T-cell (primary cell): ENCODE measurements at places on chromosomes 6 and 20.

GRCh38 chr6:44966449-44967092 lies 361.6 kb upstream of the RUNX2 start:
- DNase-seq, result no peak

DNA sequence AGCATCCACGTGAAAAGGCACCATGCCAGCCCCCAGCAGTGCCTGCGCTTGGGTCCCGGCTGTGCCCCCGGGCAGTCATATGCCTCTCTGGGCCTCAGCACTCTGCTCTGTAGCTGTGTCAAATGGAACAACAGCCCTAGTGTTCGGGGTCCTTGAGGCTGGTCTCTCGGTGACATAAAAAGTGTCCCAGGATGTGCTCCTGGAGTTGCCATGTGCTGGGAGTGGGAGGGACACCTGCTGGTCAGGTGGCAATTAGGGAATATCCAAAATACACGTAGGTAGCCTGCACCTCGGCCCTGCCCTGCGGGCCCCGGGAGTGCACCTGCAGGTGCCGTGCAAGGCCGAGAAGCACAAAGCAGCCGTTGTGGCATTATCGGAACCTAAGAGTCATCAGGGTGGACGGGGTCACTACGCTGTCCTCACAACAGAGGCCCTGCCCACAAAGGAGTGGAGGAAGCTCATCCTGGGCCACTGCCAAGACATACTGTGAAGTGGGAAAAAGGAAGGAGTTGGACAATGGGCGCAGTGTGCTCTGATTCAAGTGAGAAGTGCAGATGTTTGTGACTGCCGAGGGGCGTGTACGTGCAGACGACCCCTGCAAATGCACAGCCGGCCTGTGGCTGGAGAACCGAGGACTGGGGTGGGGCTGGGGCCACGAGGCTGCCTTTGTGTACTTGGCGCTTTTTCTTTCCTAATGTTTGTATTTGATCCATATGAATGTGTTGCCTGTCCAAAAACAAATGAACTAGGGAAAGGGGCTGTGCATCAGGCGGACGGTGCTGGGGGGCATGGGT lies 24.6 kb downstream of the SLCO4A1 start:
- no peak for DNase-seq

DNA sequence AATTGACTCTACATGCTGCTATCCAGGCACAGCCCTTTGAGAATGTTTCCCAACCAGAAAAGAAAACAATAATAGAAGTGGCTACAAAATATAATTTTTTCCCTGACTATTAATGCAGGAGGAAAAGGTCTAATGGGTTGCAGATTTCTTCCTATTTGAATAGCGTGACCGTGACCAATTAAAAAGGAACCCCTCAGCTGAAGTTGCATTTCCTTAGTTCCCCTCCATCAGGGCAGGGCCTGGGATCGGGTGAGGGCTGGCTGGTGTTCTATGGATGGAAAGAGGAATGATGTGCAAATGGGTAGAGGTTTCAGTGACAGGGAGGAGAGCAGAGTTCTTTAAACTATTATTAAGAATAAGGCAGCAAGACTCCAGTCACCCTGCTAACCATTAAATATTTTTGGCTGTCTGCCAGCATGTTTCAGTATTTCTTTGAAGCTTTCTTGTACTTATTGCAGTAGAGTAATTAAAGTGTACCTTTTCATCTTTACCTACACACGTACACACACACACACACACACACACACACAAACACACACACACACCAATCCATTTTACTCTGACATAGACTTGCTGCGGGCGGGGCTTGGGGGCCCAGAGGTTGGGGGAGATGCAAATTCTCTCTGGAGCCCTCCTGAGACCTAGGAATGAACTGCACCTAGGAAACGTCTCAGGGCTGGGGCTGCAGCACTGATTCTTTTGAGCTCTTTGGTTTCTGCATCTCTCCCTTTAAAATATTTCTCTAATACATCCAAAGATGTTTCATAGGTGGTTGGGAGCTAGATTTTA lies 154.8 kb upstream of the SLC35B3 start:
- no peak for DNase-seq

DNA sequence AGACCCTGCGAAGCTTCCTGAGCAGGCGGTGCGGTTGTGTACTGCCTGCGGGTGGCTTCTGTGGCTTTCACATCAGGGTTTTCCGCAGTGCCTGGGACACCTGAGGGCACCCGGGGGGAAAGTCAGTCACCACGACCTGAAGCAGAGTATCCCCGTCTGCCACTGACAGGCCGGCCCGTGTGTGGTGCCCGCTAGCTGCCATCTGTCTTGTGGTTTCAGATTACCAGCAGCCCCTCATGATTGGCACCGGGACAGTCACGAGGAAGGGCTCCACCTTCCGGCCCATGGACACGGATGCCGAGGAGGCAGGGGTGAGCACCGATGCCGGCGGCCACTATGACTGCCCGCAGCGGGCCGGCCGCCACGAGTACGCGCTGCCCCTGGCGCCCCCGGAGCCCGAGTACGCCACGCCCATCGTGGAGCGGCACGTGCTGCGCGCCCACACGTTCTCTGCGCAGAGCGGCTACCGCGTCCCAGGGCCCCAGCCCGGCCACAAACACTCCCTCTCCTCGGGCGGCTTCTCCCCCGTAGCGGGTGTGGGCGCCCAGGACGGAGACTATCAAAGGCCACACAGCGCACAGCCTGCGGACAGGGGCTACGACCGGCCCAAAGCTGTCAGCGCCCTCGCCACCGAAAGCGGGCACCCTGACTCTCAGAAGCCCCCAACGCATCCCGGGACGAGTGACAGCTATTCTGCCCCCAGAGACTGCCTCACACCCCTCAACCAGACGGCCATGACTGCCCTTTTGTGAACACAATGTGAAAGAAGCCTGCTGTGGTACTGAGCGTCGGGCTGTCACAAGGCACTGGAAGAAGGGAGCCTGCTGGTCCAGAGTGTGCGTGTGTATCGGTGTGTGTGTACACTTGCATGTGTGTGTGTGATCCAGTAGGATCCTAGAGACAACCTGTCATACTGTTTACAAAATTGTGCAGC lies 54.4 kb downstream of the GOPC start:
- peak; percentile 24 for DNase-seq

DNA sequence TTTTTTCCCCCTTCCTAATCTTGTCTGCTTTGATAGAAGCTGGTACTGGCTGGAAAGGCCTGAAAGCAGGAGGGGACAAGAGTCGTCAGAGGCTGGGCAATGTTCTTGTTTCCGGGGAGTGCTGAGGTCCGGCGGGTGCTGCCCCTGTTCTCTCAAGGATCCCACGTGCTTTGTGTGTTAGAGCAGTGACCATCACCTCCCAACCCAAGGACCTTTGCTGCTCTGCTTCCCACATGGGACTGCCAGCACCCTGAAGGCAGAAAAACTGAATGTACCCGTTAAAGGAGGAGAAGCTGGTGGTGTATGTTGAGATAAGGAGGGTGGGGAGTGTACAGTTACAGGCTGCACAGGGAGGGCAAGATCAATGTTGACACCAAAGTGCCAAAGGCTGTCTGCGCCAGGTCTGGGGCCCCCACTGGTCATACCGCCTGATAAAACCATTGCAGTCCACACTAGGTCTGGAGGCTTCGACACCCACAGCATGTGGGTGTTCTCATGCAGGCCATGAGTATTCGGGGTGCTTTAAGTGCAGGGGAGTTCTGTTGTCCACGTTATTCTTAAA lies 15.0 kb downstream of the C20orf173 start:
- DNase-seq, result no peak

DNA sequence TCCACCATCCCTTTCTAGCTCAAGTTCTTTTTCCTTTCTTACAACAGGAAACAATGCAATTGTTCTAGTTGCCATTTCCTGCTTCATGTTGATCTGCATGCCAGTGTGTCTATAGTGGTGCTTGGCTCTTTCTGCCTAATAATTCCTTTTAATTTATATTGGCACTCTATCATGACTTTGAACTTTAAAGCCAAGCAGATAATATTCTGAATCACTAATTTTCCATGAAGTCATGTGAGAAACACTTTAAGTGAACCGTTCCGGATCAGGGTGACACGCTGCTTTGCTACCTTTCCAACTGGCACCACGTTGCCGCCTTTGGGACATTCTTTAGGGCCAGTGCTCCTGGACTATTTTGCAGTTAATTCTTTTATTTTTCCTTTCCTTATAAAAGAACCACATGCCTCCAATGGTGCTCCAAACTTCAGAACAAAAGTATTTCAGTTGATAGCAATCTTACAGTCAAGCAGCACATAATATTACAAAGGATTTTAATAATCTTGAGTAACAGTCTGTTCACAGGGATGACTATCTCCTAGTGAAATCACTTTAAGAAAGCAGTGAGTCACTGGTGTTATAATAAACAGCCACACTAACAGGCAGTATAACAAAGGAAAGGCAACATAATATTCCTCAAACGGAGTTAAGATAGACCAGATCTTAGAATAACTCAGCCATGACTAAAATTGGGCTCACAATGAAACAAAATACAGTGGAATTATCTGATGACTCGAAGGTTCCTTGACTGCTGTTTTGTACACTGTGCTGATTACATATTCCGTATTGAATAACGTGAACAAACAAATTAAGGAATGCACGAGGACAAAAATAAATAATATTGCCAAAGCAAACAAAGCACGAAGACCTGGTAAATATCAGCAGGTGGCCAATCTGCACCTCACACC lies 19.0 kb upstream of the BLOC1S5 start:
- no peak for DNase-seq

GRCh38 chr20:62987114-62987513 lies 19.6 kb downstream of the BHLHE23 start:
- DNase-seq, result no peak

DNA sequence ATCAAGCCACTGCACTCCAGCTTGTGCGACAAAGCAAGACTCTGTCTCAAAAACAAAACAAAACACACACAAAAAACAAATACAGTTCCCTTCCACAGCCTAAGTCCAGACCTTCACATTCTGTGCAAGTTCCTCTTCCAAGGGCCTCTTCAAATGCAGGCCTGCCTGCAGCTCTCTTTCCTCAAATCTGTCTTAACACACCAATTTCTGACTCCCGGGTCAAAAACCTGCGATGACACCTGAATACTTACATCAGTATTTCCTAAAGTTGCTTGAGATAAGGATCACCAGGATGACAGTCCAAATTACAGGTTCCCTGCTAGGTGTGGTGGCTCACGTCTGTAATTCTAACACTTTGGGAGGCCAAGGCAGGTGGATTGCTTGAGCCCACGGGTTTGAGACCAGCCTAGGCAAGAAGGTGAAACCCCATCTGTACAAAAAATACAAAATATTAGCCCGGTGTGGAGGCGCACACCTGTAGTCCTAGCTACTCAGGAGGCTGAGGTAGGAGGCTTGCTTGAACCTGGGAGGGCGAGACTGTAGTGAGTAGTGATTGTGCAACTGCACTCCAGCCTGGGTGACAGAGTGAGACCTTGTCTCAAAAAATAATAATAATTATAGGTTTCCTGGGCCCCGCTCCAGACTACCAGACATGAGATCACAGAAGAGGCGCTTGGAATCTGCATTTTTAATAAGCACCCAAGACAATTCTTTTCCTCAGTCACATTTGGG lies 8.8 kb upstream of the PARD6B start:
- no peak for DNase-seq

DNA sequence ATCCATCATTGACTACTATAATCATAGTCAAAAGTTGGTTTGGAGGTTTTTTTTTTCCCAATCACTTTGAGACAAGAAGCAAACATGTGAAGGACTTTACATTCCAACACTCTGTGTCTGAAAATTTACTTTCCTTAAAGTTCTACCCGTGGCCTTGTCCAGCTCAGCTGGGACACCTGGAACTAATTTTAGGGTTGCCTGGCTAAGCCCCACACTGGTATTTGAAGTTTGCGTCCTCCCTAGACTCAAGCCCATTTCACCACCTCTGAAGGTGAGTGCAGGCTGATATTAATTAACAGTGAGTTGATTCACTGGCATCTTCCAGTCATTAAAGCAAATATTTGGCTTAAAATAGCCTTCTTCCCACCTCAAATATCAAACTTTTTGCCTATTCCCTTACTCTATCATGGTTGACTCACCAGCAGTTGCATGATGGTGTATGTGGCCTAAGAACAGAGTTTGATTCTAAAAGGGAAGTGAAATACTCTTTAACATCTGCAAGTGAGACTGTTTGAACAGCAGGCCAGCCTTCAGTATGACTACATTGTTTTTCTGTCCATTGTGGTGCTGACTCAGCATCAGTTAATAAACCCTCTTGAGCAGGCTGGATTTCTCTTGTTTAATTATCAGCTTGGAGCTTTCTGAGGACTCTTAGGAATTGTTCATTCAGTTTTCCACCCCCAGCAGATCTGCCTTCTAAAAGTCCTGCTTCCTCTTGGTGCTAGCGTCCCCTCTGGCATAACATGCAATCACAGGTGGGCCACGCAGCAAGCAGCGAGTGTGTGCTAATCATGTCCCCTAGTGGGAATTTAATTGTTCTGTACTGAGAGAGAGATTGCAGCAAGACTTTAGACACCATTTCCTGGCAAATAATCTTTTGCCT lies 1.8 kb upstream of the PRDM1 start:
- DNase-seq, result no peak

- no peak for DNase-seq
These were observed 91.3 kb upstream of the MPC1 start for GRCh38 chr6:166473886-166474571.

DNA sequence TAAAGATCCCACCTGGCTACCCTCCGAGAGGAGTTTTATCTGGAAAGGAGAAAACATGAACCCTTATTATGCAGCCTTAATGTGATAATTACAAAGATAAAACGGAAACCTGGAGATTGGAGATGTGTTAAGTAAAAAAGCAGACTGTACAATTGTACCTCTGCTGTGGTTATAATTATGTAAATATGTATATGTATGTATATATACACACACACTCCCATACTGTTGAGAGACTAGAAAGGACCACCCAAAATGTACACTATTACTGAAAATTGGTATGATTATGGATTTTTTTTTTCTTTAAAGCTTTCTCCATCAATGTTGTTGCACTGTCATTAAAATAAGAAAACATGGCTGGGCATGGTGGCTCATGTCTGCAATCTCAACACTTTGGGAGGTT lies 72.1 kb upstream of the BCLAF1 start:
- DNase-seq, result no peak

DNA sequence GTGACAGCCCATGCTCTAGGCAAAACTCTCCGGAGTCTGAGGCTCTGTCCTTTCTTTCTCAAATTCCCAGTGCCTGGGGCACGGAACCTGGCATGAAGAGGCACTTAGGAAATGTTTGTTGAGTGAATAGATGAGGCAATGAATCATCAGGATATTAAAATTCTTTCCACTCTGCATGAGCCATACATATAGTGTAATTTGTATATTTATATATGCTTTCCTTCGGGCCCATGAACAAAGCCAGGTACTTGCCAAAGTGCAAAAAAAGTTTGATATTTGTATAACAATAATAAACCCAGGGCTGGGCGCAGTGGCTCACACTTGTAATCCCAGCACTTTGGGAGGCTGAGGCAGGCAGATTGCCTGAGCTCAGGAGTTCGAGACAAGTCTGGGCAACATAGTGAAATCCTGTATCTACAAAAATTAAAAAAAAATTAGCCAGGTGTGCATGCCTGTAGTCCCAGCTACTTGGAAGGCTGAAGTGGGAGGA lies 212.3 kb upstream of the ZNF217 start:
- DNase-seq, result no peak
